NCI-H69 (cell line): ENCODE measurements at places on chromosomes 6 and 20.
A peak's percentile ranks its signal among the peaks of the same experiment; 100 is the strongest.

DNA sequence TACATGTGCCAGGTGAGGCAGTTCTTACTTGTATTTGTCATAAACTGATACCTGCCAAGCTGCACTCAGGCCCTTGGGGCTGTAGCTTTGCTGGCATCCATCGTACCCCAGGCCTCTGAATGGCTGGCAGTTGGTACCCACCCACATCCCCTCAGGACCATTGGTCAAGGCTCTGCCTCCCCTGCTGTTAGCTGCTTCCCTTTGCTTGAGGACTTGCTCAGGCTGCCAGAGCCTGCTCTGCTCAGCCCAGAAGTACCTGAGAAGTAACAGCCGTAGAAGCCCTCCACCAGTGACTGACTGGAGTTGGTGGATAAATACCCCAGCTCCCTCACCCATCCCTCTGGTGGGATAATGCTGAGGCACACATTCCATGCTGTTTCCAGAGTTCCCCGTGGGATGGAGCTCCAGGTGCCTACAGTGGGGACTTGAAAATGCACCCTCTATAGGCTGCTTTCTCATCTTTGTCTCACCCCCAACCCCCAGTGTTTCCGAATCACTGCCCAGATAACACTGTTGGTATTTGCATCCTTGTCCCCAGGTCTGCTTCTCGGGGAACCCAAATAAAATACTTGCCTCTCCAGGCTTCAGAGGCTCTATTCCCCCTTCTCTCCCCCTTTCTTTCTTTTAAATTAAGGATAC lies 7.3 kb downstream of the EBF4 start:
- DNase-seq, result no peak

DNA sequence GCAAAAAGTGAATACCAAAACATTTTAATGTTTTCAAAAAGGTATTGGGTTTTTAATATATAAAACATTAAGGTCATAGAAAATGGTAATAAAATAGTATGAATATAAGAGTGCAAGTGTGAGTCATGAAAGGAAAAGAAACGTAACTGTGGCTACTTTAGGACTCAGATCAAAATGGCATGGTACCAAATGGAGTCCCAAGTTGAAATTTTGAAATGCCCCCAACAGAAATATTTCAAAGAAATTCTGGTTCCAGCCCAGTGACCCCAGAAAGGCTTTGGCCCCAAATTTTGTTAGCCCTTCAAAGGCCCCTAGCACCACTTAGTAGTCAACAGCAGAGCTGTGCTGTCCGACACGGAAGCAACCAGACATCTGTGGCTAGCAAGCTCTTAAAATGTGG lies 6.0 kb downstream of the COL12A1 start:
- no peak for DNase-seq

DNA sequence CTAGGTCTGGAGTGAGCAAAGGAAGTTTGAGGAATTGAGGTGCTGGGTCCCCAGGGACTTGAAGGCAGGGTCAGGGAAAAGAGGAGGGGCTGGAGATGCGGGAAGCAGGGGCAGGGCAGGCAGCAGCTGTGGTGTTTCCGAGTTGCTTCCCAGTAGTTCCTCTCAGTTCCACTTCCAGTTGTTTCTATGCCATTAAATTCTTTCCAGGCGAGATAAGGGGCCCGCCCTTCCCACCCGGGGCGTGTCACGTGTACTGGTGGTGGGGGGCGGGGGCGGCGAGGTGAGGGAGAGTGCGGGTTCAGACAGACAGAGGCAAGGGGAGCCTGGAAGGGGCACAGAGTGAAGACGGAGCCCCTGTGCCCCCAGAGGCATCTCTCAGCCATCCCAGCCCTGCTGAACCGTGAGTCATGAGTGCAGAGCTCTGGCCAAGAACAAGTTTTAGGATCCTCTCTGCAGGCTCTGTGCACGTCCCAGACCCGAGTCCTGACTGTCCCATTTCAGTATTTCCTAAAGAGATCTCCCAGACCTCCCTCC lies 977 bp downstream of the TNXB start:
- DNase-seq, result peak; percentile 49

DNA sequence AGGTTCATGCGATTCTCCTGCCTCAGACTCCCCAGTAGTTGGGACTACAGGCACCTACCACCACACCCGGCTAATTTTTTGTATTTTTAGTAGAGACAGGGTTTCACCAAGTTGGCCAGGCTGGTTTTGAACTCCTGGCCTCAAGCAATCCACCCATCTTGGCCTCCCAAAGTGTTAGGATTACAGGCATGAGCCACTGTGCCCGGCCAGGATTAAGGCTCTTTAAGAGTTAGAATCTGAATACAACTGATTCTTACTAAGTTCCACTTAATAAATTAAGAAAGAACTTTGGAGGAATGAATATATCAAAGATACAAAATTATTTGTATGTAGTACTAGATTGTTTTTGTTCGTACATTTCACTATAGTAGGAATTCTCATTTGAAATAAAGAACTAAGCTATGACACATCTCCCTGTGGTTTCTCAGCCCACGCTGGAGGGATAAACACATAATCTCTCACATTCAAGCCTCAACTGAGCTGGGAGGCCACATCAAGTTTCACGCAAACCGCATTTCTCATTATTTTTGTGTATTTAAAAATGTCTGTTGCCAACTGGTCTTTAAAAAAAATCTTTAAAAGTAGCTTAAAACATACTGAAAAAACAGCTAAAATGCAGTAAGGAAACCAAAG lies 34.2 kb downstream of the DTNBP1 start:
- no peak for DNase-seq

- peak; percentile 78 for DNase-seq
These were observed 23.2 kb downstream of the ID4 start for GRCh38 chr6:19860235-19860877.

- DNase-seq, result no peak
These were observed 216.1 kb downstream of the QKI start for GRCh38 chr6:163630572-163630971.
